NCI-H524 (cell line): ENCODE measurements at places on chromosomes 1 and 21.

DNA sequence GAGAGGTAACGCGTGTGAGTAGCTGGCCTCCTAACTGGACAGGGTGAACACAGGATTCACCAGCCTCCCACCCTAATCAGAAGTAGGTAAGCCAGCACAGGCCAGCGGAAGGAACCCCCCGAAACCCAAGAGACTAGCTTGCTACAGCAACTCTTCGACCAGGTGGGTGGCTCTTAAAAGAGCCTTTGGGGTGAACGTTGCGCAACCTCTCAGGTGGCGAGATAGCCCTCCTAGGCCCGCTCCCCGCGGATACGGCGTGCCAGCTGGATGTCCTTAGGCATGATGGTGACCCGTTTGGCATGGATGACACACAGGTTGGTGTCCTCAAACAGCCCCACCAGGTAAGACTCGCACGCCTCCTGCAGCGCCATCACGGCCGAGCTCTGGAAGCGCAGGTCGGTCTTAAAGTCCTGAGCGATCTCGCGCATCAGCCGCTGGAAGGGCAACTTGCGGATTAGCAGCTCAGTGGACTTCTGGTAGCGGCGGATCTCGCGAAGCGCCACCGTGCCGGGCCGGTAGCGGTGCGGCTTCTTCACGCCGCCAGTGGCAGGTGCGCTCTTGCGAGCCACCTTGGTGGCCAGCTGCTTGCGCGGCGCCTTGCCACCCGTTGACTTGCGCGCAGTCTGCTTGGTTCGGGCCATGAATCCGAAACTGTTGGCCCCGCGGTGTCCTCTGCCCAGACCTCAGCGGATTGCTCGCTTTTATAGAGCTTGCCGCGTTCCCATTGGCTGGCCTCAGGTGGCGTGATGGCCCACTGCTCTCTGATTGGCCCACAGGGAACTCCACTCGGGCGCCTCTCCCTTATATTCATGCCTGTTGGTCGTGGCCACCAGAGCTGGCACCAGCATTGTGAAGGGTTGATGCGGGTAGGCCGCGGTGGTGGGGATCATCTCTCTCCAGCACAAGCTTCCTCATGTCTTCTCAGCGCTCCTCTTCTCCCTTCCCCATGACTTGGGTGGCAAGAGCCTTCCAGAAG, 8.3 kb upstream of the TRIM17 start:
- no peak for DNase-seq

- DNase-seq, result peak; percentile 85
Measured at GRCh38 chr1:41812051-41812450, 106.7 kb downstream of the HIVEP3 start.

DNA sequence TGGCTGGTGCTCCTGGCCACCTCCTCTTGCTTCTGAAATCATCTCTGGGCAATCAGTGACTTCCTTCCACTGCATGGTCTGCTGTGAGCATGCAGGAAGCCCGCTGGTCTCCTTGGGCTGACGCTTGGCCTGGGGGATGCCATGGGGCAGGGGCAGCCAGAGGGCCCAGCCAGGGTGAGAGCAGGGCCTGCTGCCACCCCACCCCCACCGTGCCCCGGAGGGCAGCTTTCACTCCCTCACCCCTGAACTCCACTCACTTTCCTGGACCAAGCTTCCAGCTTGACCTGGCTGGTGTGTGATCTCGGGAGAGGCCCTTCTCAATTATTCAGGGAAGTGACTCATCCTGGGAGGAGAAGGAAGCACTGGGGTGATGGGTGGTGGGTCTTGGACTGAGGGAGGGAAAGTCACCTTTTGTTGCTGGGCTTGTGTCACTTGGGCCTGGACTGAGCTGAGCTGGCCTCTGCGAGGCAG, 270.2 kb upstream of the CSF3R start:
- DNase-seq, result no peak

- DNase-seq, result peak; percentile 41
Measured at GRCh38 chr1:204587621-204588020, 71.4 kb downstream of the MDM4 start.

- DNase-seq, result no peak
Measured at GRCh38 chr1:235998812-235999211, 66.1 kb downstream of the NID1 start.

DNA sequence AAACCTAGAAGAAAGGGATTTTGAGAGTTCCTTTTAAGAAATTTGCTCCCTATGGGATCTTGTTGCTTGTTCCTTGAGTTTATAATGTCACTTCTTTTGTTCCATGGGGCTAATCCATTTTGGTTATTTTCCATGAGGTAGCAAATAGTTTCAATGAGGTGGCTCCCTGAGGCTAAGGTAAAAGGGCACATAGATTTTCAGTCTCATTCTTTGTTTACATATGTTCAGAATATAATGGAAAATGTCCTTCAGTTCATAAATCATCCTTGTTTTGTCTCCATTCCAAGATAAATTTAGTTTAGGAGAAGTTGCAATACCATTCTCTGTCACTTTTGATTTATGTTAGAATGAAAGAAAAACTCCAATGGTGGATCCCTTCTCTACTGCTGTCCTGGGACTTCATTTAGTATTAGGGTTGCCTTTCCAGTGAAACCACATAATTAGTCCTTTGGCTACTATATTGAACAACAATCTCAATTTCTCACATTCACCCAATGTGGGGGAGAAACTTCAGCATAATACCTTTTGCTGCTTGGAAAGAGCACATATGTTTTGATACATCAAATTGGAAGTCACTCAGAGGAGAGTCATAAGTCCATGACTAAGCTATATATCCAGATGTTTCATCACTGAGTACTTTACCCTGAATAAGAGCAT, 80.9 kb upstream of the ADAMTS5 start:
- DNase-seq, result no peak

DNA sequence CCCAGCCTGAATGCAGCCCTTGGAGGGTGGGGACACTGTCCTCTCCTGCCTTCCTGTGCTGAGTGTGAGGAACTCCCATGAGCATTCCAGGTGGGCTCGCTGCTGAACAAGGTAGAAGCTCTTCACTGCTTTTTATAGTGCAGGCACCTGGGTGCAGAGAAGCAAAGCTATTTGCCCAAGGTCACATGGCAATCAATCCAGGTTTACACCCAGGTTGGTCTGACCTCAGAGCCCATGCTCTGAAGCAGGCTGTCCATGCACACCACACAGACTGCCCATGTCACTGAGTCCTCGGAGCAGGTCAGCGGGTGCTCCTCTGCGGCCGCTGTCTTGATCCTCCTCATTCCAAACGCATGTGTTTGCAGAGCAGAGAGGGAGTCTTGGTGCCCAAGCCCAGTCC, 323.4 kb upstream of the VAMP3 start:
- DNase-seq, result no peak

- no peak for DNase-seq
Measured at GRCh38 chr1:33758698-33759097, 105.2 kb upstream of the HMGB4 start.

DNA sequence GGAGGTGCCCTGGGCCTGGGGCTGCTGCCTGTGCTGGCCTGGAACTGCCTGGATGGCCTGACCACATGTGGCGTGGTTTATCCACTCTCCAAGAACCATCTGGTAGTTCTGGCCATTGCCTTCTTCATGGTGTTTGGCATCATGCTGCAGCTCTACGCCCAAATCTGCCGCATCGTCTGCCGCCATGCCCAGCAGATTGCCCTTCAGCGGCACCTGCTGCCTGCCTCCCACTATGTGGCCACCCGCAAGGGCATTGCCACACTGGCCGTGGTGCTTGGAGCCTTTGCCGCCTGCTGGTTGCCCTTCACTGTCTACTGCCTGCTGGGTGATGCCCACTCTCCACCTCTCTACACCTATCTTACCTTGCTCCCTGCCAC, 1.8 kb downstream of the GPR3 start:
- no peak for DNase-seq

- DNase-seq, result no peak
Measured at GRCh38 chr1:77687519-77687906, 5.1 kb upstream of the ZZZ3 start.

GRCh38 chr1:200530623-200531261, 89.8 kb downstream of the KIF14 start:
- DNase-seq, result no peak

DNA sequence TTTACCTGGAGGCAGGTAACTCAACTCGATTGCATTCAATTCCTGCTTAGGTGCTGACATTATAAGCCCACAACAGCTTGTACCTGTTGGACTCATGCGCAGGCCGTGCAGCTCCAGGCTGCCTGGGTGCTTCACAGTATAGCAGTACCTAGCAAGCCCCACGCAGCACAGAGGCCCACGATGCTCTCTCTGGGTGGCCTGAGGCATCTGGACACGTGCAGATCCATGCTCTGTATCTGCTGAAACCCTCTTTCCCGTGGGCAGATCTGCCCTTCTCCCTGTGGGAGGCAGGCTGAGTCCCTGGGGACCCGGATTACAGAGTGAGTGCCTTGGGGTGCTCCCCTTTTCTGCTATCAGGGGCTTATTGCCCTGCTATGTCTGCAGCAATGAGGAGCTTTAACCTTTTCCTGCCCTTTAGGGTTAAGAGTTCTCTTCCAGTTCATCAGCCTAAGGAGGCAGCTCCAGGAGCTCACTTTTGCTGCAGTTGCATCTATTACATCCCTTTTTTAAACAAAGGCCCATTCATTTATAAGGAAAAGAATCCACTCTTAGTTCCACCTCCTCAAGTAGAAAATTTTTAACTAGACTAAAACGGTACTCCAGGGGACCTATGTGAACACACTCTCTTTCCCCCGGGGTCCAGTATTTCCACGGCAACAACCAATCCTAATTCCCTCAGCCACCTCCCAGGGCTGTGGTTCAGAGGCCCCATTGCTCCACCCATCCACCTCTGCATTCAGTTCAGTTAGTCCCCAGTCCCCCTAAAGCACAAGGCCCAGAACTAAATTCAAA, 19.3 kb downstream of the ITPKB start:
- no peak for DNase-seq

DNA sequence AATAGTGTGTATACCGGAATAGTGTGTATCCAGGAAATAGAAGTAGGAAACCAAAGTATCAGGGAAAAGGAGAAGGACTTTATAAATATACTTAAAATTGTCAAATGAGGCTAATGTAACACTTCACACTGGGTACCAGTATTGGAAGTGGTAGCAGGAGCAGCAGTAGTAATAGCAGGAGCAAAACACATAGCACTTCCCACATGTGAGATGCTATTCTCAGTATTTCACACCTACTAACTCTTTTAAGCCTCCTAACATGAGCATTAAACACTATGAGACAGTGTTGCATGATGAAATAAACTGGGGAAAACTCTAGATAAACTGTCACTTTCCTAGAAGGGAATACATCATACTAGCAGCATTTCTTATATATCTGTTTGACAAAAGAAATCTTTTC, 376.7 kb downstream of the VAV3 start:
- no peak for DNase-seq
